ENCODE measurements at places on chromosomes 7 and 10.

GRCh38 chr7:134705716-134706115, 59.1 kb downstream of the BPGM start:
- no peak for DNase-seq

DNA sequence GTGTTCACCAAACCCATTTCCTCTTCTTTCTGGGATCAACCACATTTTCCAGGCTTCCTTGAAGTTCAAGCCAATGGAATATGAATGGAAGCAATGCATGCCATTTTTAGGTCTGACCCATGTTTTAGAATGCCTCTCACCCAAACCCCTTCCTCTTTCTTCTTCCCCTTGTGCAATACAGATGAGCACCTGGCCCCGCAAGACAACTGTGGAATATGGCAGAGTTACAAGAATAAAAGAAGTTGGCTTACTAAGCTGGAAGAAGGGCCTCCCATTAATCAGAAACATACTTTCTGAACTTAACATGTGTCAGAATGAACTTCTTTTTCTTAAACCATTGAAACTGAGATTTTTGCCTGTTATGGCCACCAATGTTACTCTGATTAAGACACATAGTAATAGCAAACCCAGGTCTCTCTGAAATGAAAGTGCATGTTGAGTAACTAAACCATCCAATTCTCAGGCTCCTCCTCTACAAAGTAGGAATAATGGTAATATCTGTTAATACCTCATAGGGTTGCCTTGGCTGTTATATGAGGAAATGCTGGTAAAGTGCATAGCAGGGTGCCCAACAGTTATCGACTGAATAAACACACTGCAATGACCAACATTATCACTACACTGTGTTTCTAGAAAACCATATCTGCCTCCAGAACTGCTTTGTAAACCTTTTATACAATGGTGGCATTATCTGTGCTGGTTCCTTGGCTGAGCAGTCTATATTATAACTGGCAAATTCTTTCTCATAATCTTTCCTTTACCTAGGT, 382.2 kb upstream of the NRP1 start:
- no peak for DNase-seq

DNA sequence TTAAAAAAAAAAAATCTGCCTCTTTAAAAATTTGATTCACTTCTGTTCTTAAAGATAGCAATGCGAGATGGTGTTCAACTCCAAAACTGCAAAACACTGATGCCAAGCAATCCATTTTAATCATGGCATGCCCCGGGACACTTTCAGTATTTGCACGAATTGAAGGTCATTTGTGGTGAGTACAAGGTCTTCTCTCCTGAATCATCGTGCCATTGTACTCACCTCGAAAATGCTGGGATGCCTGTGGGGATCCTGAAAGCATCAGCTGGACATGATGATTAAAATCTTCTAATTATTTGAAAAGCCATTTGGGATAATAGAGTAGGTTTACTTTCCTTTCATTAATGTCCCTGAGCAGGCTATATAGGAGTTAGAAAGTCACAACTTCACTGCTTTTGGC, 125.1 kb upstream of the NRP1 start:
- peak; percentile 43 for DNase-seq

DNA sequence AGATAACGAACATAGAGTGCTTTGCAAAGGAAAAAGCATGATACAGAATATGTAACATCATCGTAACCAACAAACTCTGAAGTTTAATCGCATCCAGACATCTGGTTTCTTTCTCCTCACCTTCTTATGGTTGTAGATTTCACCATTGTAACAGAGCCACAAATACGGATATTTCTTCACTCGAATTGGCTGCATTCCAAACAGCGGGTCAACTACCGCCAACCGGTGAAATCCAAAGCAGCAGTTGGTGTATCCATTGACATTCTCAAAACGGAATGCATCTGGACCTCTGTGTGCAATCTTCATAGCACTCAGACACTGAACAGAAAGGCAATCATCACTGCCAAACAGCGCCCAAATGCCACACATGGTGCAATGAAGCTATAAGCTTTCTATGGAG, 3.4 kb downstream of the ASNS start:
- no peak for DNase-seq

GRCh38 chr7:117435475-117436043, 8.3 kb upstream of the ASZ1 start:
- DNase-seq: no peak

DNA sequence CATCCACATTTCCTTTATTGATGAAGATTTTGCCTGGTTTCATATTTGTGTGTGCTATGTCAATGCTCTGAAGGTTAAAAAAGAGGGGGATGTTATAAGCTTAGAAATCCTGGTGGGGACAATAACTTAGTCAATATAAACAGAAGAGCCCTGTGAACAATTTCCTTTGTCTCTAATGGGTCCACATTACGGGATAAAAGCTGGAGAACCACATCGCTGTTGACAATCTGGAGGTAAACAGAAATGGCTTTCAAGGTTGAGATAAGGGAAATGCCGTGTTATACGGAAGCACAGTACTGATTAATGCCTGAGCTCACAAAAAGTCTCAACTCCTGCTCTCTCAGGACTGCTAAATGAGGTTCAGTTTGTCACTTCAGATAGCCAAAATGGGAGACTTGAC, 16.8 kb downstream of the ASAH2 start:
- DNase-seq: no peak

GRCh38 chr10:127012071-127012768, 107.0 kb downstream of the DOCK1 start:
- no peak for DNase-seq

DNA sequence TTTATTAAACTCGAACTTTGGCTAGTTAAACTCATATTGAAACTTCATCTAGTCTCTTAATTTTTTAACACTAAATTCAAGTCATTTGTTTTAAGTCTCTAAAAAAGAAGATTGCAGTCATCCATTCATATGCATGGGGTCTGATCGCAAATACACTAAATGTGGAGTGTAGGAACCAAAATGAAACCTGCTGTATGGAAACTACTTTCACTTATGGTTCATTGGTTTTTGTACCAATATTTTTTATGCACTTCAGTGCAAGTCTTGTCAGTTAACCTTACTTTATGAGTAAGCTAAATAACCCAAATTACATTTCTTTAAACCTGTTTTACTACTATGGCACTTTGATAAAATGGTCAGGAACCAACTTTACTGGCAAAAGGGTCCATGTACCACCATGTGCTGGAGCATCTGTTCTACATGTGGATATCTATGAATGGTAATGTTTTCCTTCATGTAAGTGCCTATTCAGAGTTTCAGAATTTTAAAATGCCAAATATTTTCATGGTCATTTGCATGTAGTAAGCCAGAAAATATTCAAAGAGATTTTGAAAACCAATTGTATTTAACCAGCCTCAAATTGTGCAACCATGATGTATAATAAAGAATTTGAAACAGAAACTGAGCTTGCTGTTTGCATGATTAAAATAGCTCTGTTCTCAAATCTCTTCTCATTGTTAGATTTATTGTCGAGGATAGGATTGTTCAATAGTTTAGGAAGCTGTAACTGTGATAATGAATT, 7.6 kb upstream of the SUPV3L1 start:
- DNase-seq: peak; percentile 33
